NCI-H748 treated with DMSO at 0.1 percent for 48 hours (cell line): ENCODE measurements at places on chromosomes 3 and 15.
A peak's percentile ranks its signal among the peaks of the same experiment; 100 is the strongest.

DNA sequence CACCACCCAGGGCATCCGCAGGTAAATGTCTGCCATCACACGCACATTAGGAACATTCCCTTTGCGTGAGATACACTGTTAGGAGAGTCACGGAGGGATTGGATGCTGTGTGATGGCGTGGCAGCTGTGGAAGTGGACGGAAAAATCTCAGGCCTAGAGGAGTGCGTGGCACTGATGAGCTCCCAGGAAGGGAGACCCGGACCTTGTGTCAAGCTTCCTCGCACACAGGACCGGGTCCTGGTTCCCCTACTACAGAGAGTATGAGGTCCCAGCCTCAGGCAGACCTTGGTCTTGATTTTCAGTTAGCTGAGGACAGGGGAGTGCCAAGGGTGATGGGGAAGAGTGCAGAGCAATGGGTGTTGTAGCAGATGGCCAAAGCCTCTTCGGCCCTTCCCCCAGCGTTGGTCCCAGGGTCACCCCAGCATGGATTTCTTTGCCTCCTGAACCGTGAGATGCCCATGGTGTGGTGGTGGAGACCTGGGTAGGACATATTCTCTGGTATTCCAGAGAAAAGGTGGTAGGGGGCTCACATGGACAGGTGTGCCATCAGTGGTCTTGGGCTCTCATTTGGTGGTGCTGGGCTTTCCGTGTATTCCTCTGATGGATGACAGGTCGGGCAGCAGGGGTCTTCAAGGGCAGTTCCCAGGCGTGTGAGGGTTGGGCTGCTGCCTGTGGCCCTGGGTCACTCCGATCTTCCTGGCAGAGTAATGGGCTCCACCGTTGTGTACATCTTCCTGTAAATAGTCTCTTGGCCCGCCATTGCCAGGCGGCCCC, 105.1 kb downstream of the SNRPN start:
- no peak for DNase-seq

DNA sequence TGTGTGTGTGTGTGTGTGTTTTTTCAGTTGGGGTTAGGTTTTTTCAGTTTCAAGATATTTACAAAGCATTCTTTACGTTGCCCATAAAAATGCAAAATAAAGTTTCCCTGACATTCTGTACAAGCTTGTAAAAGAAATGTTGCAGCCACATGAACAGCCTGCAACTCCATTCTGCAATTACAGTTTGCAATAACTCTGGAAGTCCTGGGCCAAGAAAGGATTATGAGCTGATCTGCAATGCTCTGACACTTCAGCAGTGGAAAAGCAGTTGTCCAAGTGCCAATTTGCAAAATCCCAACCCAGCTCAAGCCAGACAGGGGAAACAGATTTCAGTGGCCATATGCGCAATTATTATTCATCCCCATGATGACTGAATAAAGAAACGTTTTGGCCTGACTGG, 322.1 kb downstream of the MEX3B start:
- DNase-seq = no peak

DNA sequence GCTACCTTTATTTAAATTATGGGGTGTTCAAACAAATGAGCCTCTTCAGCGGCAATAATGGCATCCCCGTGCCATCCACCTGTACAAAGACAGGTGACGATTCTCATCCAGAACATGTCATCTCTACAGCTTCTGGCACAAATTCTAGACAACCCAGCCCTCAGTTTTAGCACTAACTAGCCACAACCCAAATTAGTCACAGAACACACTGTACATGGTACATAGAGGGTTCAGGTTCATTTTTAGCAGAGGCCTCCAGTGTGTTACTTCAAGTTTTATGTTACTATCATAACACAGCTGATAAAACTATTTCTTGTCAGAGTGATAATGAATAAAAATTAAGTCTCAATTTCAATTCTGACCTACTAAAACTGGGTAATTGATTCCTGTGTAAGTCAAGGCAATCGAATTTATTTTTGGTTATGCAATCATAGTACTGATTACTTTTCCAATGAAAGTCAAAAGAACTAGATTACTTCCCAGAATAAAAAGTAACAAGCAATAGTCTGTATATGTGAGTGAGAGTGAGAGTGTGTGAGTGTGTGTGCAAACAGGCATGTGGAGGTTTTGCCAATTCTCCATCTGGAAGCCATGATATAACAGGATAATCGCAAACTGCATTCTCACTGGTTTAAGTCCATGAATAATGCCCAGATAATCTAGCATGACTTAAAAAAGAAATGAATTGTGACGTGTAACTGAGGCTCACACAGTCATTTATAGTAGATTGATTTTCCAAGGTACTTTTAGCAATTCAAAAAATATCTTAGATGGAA, 37.4 kb downstream of the SHQ1 start:
- DNase-seq = no peak

DNA sequence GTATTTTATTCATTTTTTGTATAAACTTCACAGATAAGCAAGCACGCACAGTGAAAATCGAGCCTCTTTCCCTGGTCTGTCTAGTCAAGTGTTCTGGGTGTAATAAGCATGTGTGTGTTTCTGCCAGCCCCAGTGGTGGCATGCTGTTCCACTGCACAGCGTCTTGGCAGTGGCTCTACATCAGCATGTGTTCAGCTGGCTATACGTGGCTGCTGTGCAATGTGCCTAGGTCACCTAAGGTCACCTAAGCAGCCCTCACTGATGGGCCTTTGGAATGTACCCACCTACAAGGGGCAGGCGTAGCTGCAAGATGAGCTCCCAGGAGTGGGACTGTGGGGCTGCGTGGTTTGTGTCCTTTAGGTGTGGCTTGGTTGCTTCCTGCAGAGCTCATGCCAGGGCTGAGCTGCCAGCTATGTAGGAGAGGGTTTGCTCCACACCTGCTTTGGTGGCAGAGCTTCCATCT, 4.9 kb downstream of the LIMD1 start:
- no peak for DNase-seq

GRCh38 chr3:192850451-192850981, 67.1 kb downstream of the MB21D2 start:
- DNase-seq = no peak

GRCh38 chr3:149777414-149778214, 14.7 kb downstream of the ANKUB1 start:
- DNase-seq = no peak

DNA sequence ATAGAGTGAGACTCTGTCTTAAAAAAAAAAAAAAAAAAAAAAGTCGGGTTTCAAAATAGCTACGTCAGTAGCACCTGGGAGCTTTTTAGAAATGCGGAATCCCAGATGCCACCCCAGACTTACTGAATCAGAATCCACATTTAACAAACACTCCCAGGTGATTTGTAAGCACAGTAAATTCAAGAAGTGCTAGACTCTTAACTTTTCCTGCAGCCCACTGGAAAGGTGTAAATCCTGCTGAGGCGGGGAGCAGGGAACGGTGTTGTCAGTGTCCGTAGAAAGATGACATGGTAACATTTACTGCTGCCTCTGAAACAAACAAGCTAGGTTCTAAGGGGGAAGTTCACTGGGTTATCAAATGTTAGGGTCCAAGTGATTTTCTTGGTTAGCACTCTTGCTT, 2.4 kb upstream of the AKAP13 start:
- DNase-seq = no peak

DNA sequence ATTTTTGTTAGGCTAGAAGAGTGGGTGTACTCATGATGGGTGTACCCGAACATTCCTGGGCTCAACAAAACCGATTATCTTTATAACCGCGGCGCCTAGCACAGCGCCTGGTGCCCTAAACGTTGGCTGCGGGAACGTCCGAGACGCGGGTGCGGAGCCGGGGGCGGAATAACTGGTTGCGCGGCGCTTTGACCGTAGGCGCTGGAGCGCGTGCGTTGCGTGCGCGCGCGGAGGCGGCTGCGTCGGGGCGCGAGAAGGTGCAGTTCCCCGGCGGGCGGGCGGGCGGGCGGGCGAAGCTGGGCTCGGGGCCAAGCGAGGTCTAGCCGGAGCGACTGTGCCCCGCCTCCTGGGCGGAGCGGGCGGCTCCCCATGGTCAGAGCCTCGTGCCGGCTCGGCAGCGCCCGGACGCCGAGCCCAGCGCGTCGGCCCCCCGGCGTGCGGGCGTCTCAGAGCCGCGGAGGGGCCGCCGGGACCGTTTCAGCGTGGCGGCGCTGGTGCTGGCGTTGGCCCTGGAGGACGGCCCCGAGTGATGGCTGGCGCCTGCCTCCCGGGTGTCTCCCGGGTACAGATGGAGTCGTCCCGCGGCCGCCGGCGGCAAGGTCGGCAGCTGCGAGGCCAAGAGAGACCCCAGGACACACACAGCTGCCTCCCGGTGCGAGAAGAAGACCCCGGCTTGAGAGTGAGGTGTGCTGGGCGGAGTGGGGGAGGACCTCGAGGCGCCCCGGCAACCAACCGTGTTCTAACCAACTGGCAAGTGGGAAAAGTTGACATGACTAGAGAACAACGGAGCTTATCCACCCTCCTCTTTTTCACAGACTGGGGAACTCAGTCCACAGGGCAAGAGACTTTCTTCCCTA, at the start of gene PLAAT1:
TSS of gene PLAAT1 (plus strand) at position 373 of the 857 bp plus-strand sequence. CDS start 14,429 bp downstream, outside the sequence.
- DNase-seq = peak; percentile 43

DNA sequence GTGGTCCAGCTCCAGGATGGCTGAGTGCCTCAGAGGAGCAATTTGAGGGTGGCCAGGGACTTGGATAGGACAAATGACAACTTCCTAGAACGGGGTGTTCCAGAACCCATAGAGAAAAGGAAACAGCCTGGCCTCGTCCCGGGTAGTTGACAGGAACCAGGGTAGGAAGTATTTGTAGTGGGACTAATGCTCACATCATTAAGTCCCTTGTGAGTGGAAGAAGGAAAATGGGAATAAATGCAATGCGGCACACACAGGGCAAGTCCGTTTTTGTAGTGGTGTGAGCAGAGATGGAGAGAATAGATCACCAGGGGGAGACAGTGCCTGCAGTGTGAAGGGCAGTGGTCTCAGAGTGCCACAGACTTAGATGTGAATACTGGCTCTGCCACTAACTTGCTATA, 19.6 kb downstream of the TIMP4 start:
- DNase-seq = no peak

GRCh38 chr3:16765661-16766060, 119.1 kb upstream of the PLCL2 start:
- no peak for DNase-seq

- DNase-seq = no peak
Measured at GRCh38 chr15:68386587-68387288, 45.2 kb downstream of the ITGA11 start.

DNA sequence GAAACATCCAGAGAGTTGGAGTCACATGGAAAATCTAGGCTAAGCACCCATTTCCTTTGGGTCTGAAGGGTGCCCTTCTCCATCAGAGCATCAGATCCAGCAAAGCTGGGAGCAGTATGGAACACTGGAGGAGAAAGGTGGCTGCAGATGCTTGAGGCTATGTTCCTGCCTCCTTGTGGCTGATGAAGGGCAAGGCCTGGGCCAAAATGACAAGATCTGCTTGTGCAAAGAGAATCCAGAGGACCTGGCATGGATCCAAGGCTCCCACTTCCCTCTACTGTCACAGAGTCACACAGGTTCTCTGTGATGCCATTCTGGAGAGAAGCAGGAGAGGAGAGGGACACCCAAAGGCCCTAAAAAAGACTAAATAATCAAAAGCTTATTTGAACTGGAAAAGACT, 9.2 kb upstream of the ATP8B4 start:
- no peak for DNase-seq

- no peak for DNase-seq
Measured at GRCh38 chr3:166211451-166211850, 374.2 kb upstream of the BCHE start.

DNA sequence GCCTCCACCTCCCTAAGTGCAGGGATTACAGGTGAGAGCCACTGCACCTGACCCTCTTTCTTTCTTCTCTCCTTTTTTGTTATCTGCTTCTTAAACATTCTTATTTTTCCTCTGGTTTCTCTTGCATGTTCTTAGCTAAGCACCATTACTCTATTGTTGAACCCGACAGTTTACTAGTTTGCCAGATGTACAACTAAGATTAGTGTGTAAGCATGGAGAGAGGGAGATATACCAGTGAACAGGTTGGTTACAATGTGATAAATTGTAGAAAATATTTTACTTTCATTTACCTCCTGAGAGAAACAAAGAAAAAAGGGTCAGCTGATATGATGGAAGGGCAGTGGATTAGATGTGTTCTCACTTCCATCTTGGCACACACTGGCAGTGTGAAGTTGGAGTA, 4.9 kb downstream of the HAUS2 start:
- no peak for DNase-seq

GRCh38 chr3:50226888-50227389, 9.1 kb upstream of the GNAI2 start:
- no peak for DNase-seq

GRCh38 chr3:51916418-51916817, 13.3 kb upstream of the IQCF1 start:
- no peak for DNase-seq

- DNase-seq = no peak
Measured at GRCh38 chr3:193796089-193796488, 203.1 kb downstream of the OPA1 start.

- no peak for DNase-seq
Measured at GRCh38 chr3:196559826-196560225, 8.5 kb downstream of the WDR53 start.

DNA sequence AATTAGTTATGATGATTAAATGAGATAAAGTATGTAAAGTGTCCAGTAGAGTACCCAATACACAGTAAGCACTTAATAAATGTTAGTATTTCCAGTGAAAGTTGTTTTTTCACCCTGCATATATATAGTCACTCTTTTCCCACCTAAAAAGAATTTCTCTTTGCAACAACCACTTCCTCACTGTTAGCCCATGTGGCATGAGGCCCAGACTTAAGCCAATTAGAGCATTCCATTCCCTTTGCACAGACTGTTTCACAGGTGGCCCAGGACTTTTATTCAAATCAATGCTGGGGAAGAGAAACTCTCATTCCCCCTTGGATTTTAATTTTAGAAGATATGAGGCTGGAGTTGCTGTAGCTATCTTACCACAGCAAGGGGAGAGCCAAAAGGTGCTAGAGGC, 3.7 kb downstream of the IFT80 start:
- no peak for DNase-seq

GRCh38 chr3:12729051-12729651, 29.9 kb downstream of the TMEM40 start:
- no peak for DNase-seq

DNA sequence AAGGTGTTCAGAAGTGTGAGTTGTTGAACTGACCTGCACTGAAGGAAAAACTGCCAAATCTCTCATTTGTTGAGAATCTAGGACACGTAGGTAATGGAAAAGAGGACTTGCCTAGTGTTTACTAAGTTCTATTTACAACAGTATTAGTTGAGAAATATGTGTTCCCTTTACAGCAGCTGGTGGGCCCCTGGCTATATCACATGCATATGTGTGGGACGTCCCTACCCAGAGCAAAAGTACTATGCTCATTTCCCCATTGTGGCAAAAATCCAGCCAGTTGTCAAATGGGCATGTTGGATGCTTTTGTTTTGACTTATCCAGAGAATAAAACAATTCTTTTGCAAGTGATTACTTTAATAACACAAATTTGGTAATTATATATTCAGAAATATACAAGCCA, 113.3 kb upstream of the PTX3 start:
- no peak for DNase-seq

- no peak for DNase-seq
Measured at GRCh38 chr3:105505170-105505569, 138.5 kb downstream of the ALCAM start.

GRCh38 chr3:160478338-160478737, 28.8 kb upstream of the TRIM59 start:
- DNase-seq = no peak

- DNase-seq = no peak
Measured at GRCh38 chr15:74179983-74180880, 6.7 kb downstream of the ISLR start.

- no peak for DNase-seq
Measured at GRCh38 chr3:188916934-188917401, 254.8 kb upstream of the TPRG1 start.

- DNase-seq = no peak
Measured at GRCh38 chr3:8856721-8857120, 87.3 kb upstream of the OXTR start.
